ENCODE measurements at places on chromosomes 11 and 22.

DNA sequence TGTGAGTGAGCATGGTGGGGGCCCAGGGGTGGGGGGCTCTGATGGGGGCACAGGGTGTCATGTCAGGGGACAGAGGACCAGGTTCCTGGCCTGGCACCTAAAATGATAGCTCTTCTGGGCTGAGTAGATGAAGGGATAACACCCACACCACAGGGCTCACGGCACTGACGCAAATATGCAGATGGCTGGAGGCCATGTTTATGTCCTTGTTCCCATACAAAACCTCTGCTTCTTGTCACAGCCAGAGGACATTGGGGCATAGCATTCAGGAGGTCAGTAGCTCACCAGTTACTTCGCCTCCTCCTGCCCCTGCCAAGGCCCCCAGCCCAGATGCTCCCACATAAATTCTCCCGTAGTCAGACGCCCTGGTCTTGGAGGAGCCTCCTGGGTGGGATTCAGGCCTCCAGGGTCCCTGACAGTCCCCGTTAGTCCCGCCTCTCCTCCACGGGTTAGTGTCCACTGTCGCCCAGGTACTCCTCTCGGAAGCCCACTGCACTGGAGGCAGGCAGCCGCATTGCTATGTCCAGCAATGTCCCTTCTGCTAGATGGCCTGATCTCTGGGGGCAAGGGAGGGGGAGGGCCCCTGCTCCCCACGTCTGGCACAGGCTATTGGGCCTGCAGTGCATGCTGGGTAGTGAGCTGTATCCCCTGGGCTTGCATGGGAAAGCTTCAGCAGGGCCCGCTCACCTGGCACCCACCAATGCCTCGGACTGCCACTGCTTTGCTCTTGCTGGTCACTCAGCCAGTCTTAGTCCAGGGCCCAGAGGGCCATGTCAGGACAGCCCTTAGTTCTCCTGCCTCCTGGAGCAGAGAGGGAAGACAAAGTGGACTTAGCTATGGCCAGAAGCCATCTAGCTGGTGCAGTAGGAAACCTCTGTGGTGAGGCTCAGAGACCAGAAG, 75.6 kb upstream of the MYOD1 start:
- DNase-seq: no peak

- no peak for DNase-seq
Measured at GRCh38 chr11:34216706-34217105, 111.3 kb downstream of the NAT10 start.

DNA sequence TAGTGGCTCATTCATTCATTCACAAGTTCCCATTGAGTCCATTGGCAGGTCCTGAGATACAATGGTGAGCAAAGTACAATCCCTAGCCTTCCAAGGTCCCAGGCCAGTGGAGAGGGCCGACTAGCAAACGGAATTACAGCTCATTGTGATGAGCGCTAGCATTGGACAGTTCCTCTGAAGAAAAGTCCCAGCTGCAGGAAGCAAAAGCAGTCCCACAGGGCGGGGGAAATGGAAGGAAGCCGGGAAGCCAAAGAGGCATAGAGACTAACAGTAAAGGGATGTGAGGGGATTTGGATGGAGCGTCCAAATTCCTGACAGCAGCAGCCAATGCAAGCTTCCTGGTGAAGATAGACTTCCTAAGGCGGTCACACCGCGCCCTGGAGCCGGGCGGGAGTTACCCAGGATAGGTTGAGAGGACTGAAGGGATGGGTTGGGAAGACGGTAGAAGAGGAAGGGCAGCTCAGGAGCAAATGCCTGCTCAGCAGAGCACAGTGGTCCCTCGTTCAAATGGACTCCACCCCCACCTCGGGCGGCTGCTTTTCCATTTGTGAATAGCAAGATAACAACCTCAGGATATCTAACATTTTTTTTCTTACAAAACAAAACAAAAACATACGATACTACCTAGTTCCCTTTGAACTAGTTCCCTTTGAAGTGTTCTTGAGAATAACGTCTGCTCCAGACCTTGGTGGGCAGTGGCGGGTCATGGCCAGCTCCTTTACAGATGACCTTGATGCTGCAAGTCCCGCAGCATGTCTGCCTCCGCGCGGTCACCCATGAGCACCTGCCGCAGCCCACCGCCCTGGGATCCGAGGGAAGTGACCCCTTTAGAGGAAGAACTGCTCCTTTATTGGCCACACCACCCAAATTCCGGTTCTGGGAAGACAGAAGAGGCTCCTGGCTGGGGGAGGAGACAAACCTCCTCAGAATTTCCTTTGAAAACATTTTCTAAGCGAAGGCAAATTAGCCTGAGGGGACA, 132.9 kb downstream of the RASSF10 start:
- DNase-seq: no peak

DNA sequence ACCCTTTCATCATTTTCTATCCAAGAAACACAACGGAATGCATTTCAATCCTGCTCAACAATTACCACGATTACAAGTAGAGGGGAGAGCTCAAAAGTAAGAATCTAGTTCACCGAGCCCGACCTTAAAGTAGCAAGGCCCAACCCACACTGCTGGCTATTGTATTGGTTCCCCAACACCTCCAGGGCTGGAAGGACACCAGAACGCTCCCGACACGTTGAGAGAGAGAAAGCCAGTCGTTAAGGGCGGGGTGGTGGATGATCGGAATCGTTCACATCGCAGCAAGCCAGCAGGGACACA, 690 bp downstream of the CKAP5 start:
- no peak for DNase-seq

DNA sequence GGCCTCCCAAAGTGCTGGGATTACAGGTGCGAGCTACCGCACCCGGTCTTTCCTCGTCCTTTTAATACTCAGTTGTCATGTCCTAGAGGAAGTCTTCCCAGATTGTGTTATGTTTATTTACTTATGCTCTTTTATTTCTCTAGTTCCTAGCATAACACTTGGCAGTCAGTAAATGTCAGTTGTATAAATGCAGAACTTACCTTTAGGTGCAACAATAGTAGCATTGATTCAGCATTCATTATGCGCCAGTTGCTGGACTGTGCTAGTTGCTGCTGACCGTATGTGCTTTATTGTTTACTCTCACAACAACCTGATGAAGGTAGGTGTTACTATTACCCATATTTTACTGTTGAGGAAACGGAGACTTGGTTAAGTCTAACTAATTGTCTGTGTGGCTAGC, 20.8 kb downstream of the QSER1 start:
- DNase-seq: no peak

- DNase-seq: peak; percentile 72
Measured at GRCh38 chr22:32050678-32051515, 7.8 kb downstream of the SLC5A1 start.

DNA sequence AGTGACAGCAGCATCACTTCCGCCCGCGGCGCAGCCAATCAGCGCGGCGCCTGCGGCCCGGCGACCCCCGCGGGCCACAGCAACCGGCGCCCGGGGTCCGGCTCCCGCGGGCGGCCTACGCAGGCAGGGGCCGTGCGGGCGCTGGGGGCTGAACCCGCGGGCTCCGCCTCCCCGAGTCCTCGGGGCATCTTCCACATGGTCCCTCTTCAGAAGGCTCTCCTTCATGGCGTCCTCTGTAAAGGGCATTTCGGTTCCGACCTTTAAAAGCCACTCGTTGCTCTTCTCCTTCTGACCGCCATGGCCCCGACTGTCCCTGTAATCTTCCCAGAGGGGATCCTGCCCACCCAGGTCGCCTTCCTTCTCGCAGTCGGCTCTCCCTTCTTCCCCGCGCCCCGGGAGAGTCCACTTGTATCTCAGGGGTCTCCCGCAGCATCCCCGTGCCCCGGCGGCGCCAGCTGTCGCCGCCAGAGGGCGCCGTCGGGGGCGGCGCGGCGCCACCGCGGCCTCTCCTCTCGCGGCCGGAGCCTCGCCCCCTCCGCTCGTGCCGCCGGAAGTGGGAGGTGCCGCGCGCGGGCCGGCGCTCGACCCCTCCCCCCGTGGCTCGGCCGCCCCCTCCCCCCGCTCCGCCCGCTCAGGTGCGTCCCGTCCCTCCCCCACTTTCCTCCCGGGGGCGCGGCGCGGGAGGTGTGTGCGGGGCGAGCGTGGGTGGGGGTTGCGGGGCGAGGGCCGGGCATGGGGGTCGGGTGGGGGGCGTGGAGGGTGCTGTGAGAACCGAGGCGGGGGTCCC, at the start of gene RNF214:
TSS of gene RNF214 (plus strand) at position 580 of the 787 bp plus-strand sequence. CDS start 1,602 bp downstream, outside the sequence.
- peak; percentile 29 for DNase-seq

DNA sequence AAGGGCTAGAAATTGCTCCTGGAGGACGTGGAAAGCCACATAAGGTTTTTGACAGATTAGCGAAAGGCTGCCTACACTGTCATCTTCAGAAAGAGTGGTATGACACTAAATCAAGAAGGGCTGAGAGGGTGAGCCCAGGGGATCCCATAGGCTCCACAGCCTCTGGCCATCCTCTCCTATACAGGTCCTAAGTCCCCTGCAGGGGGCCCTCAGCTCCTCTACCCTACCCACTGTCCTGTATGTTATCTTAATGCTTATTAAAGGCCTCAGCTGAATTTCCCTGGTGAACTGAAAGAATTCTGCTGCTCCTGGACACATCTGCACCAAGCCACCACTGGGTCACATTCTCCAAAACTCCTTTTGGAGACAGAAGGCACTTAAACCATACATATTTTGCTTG, 7.9 kb downstream of the KLHL22 start:
- no peak for DNase-seq

DNA sequence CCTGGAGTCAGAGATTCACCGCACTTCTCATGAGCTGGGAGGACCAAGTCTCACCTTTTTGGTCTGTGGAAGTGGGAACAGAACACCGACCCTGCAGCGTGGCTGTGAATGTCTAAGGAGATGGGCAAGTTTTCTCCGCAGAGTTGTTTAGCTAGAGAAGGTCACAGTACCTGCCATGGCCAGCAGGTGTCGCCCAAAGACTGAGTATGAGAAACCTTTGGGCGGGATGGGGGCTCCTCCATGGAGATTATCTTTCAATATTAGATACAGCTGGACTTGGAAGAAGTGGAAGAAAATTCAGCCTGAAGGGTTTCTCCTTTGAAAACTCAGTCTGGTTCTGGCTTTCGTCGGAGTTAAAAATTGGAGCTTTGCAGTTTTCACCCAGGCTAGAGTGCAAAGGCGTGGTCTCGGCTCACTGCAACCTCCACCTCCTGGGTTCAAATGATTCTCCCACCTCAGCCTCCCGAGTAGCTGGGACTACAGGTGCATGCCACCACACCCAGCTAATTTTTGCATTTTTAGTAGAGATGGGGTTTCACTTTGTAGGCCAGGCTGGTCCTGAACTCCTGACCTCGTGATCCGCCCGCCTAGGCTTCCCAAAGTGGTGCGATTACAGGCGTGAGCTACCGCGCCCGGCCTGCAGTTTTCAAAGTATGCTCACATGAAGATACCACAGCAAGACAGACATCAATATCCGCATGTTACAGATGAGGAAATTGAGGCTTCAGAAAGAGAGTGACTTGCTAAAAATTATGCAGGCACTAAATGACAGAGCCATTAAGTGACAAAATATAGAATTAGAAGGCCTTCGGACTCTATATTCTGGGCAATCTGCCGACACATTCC, 10.7 kb upstream of the DSCAML1 start:
- DNase-seq: no peak

DNA sequence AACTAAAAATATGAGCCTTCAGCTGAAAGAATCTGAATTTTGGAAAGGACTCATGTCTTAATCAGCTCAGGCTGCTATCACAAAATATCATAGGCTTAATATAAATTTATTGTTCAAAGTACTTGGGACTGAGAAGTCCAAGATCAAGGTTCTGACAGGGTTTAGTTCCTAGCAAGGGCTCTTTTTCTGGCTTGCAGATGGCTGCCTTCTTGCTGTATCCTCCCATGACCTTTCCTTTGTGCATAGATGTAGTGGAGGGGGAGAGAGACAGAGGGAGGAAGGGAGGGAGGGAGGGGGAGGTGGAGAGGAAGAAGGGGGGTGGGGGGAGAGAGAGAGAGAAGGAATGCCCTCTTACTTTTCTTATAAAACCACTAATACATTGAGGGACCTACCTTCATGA, 306.8 kb upstream of the DDI1 start:
- no peak for DNase-seq

GRCh38 chr11:132234878-132235277, 864.5 kb downstream of the NTM start:
- DNase-seq: peak; percentile 73

GRCh38 chr22:45159652-45160462, 3.9 kb upstream of the NUP50 start:
- no peak for DNase-seq

DNA sequence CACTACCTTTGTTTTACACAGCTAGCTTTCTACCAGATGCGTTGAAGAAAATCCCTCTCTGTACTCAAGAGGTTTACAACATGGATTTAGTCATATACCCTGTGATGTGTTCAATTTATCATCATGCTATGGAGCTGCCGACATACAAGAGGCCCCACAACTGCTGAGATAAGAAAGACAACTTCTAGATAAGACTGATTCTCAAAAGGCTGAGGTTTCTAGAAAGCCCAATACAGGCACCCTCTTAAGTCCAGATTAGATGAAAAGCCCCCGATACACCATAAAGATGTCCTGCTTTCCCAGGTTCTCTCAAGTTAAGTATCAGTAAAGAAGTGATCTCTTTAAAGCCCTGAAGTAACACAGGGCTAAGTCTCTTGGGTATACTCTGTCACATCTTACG, 14.3 kb downstream of the MTCH2 start:
- no peak for DNase-seq

- DNase-seq: no peak
Measured at GRCh38 chr22:22460635-22461034, 47.9 kb downstream of the ZNF280B start.

- peak; percentile 83 for DNase-seq
Measured at GRCh38 chr22:36010882-36011281, 17.7 kb downstream of the RBFOX2 start.

GRCh38 chr11:84854498-84854880, 772.7 kb downstream of the DLG2 start:
- DNase-seq: no peak

DNA sequence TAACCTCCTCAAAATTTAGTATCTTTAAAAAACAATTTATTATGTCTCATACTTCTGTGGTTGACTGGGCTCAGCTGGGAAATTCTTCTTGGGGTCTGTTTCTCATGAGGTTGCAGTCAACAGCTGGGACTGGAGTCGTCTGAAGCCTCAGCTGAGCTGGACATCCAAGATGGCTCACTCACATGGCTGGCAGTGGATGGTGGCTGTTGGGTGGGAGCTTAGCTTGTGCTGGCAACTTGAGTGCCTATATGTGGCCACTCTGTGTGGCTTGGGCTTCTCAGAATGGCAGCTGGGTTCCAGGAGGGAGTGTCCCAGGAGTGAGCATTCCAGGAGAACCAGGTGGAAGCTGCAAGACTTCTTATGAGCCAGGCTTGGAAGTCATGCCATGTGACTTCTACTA, 13.2 kb downstream of the THY1 start:
- DNase-seq: no peak

- no peak for DNase-seq
Measured at GRCh38 chr11:2655016-2655719, 44.6 kb downstream of the KCNQ1OT1 start.

DNA sequence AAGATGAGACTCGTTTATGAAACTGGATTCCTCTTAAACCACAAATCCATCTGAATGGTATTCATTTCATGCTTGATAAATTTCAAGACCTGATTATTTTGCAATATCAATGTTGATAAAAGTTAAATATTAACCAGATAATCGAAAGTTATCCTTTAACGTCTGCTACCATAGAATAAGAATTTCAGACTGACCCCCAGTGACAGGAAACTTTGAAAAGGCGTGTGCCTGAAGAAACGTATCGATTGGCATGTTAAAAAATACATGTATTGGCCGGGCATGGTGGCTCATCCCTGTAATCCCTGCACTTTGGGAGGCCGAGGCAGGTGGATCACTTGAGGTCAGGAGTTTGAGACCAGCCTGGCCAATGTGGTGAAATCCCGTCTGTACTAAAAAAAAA, 13.9 kb downstream of the SCGB1A1 start:
- DNase-seq: no peak
